ENCODE measurements at places on chromosomes 3 and 15.

- DNase-seq: no peak
These were observed 221.8 kb downstream of the CBLB start for GRCh38 chr3:105647047-105647446.

DNA sequence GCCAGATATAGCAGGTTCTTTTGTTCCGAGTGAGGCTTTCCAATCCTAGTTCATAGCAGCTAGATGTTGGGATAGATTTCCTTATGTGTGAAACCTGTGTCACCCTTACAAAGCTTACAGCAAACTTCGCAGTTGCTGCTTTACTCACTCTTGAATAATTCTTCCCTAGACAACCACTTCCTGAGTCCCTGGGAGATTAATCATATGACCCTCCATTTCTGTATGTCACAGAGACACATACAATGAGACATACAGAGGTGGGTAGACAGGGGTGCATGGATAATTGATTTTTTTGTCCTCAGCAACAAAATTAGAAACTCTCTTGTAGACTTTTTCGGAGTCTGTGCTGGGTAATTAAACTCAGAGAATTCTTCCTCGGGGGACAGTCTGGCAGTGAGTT, 163.2 kb downstream of the NSUN3 start:
- DNase-seq: no peak

DNA sequence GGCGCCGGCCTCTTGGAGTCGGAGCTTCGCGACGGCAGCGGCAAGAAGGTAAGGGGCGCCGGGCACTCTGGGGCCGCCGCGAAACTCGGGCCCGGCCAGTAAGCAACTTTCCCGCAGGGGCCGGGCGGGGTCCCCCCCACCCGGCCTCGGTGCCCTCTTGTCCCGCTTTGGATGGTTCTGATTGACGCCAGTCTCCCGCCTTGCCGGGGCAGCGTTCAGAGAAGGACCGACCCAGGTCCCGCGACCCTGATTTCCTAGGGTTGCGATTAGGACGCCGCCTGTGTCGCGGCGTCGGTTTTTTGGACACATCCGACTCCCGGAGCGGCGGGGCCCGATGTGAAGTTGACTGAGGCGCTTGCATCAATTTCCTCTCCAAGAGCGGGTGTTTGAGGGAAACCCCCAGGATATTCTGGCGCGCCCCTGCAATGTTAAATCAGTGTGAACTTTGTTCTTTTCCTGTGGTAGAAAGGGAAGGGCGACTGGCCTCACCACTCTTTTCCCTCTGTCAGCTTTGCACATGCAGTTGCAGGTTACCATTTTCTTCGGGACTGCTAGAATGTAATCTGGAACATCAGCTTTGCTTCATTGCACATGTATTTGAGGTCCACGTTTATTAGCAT, 755 bp downstream of the PDE8A start:
- DNase-seq: no peak

- DNase-seq: no peak
These were observed 72.9 kb upstream of the NDN start for GRCh38 chr15:23760024-23760423.

DNA sequence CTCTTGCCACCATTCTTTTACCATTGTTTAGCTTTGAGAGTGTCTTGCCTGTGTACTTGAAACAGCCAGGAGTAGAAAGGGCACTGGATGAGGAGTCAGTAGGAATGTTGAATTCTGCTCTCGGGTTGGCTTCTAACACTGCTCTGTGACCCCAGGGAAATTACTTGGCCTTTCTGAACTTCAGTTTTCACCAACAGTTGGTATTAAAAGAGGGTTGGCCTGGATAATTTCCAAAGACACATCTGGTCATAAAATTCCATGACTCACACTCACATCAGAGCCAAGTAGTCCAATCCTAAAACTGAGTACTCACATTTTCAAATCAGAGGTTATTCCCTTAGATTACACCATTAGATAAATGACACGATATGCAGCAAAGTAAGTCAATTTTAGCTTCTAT, 141.6 kb downstream of the ECT2 start:
- no peak for DNase-seq

DNA sequence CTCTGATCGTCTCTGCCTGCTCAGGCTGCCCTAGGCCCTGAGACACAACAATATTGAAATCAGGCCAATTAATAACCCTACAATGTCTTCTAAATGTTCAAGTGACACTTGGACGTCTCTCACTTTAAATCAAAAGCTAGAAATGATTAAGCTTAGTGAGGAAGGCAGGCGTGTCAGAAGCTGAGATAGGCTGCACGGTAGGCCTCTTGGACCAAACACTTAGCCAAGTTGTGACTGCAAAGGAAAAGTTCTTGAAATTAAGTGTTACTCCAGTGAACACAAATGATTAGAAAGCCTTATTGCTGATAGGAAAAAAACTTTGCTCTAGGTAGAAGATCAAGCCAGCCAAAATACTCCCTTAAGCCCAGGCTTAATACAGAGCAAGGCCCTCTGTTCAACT, 2.2 kb downstream of the HPS3 start:
- DNase-seq: no peak

DNA sequence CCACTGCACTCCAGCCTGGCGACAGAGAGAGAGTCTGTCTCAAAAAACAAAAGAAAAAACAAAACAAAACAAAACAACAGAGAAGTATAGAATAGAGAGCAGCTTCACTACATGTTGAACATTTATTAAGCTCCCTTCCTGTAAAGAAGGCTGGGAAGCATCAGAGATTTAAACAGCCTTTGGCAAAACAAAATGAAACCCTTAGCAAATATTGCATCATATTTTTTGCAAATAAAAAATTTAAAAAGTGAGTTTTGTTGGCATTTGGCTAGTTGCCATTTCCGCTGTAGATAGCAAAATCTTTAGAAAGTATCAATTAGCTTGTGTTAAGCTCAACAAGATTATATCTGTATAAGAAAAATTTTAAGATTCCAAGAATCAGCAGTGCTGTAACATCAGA, 151.2 kb downstream of the SERPINI1 start:
- no peak for DNase-seq

DNA sequence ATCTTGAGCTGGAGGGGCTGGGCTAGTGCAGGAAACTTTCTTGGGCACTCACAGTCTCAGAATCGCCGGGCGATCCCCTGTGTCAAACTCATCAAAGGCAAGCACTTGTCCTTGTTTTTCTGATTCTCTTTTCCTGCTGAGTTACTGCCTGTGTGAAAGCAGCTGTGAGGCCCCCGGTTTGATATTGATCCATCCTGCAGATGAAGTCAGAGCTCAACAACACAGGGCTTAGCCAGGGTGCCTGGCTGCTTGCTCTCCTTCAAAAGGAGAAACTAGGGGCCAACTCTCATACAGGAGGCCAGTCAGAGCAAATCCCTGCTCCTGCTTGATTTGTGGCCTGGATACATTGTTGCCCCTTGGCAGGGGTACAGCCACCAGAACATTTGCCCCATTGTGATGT, 22.9 kb downstream of the CLSTN2 start:
- DNase-seq: no peak

GRCh38 chr3:69941037-69941436, 58.5 kb upstream of the SAMMSON start:
- no peak for DNase-seq

- no peak for DNase-seq
These were observed 18.2 kb upstream of the LACTB start for GRCh38 chr15:63103416-63103815.

GRCh38 chr3:172707030-172707429, 3.8 kb downstream of the NCEH1 start:
- DNase-seq: no peak

GRCh38 chr3:188091746-188092145, 62.2 kb upstream of the LPP start:
- no peak for DNase-seq

- DNase-seq: no peak
These were observed 43.6 kb downstream of the C2CD4B start for GRCh38 chr15:62121273-62122015.

- no peak for DNase-seq
These were observed 6.7 kb downstream of the CHMP2B start for GRCh38 chr3:87233805-87234204.

GRCh38 chr3:187858711-187859110, 113.4 kb upstream of the BCL6 start:
- DNase-seq: no peak

GRCh38 chr15:45603881-45604280, 16.7 kb downstream of the BLOC1S6 start:
- DNase-seq: no peak

All from glomerular endothelial cell (primary cell).